ENCODE measurements at places on chromosomes 4 and X.

DNA sequence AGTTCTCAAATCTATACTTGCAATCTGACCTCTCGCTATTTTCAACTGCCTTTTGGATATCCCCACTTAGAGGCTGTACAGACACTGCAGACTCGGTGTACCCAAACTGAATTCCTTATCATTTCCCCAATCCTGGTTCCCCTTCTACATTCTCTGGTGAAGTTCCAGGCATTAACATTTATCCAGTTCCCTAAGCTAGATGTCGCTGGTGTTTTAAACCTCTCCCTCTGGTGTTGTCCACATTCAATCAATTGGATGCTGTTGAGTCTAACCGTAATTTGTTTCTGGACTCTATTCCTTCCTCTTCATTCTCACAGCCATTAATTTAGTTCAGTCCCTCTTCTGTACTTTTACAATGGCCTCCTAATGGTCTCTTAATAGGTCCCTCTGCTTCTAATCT is 7.2 kb upstream of the STK26 start:
- DNase-seq = no peak

DNA sequence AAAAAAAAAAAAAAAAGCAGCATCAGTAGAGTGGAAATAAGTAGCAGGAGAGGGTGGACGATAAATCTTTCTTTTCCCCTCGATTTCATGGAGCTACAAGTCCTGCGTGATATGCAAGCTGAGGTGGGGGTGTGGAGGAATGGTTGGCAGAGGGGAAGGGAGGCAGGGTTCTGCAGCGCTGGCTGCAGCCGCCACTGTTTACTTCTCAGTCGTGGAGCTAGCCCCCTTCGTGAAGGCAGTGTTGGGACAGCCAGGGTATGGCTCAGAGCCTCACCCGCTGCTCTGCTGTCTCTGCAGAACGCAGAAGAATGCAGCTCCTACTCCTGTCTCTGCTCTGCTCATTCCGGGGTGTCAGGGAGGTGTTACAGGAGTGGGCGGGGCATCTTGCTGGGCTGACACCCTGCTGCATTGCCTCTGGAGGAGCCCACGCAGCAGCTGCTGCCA is 140.6 kb downstream of the GPM6A start:
- DNase-seq = peak; percentile 37

- DNase-seq = no peak
Observed at GRCh38 chr4:793093-793861, 32.7 kb downstream of the CPLX1 start.

DNA sequence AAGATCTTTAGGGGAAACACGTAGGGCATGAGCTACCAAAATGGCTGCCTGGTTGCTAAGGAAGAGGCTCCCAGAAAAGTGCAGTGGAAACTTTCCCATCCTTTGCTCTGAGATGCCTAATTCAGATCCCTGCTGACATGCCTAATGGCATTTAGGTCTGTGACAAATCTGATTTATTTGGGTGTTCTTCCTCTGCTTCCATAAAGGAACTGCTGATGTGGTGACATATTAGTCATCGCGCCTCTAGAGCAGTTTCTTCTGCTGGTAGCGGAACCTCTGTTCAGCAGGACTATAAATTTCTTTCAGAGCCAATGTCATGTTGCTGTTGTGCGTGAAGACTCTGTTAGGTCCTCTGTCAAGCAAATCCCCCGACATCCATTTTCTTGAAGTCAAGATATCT is 310.0 kb downstream of the PDHA2 start:
- no peak for DNase-seq

- no peak for DNase-seq
Observed at GRCh38 chr4:14247767-14248166, 620.2 kb upstream of the BOD1L1 start.

- no peak for DNase-seq
Observed at GRCh38 chr4:165293927-165294649, 33.4 kb upstream of the MSMO1 start.

DNA sequence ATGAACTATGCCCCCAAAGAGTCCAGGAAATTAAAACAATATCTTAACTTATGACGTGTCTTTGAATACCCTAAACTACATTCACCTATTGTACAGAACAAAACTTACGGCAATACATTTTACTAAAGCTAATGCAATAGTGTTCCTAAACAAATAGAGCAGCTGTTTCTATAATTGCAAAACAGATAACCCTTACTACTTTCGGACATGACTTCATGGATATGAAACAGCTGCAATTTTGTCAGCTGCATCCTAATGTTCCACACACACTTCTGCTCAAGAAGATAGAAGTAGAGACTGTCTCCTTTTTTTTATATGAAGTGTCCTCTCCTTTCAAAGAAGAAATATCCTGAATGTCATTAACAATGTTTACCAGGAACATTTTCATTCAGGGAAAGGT is 174.9 kb downstream of the ACTRT1 start:
- no peak for DNase-seq

- DNase-seq = no peak
Observed at GRCh38 chr4:6165766-6166165, 34.6 kb downstream of the JAKMIP1 start.

- no peak for DNase-seq
Observed at GRCh38 chr4:30929649-30930048, 209.5 kb downstream of the PCDH7 start.

DNA sequence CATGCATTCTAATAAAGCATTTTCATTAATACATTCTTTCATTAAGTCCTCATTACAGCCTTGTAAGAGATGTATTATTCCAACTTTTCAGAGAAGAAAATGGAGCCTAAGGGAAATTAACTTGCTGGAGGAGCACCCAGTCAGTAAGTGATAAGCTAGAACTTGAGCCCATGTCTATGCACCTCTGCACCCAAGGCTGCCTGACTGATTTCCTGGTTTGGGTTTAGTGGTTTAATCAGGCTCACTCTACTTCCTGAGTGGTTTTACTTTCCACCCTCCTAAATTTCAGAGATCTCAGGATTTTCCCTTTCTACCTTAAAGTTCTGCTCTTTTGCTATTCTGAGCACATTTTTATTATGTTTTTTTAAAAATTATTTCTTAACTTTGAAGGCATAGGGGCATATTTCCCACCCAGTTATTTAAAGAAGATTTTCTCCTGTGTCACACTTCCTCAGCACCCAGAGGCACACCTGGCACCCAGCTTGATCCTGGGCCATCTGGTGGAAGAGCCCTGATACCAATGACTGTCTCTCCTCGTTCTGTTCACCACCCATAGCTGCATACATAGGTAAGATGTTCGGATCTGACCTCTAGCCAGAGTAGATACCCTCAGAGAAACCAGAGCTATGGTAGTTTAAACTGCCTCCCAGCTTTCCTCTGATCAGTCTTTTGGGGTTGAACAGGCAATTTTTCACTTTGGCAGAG is 10.4 kb downstream of the CORIN start:
- DNase-seq = no peak

GRCh38 chr4:34280131-34280530 is 1964.2 kb downstream of the ARAP2 start:
- no peak for DNase-seq

- DNase-seq = no peak
Observed at GRCh38 chrX:48507246-48507645, 1.5 kb upstream of the PORCN start.

DNA sequence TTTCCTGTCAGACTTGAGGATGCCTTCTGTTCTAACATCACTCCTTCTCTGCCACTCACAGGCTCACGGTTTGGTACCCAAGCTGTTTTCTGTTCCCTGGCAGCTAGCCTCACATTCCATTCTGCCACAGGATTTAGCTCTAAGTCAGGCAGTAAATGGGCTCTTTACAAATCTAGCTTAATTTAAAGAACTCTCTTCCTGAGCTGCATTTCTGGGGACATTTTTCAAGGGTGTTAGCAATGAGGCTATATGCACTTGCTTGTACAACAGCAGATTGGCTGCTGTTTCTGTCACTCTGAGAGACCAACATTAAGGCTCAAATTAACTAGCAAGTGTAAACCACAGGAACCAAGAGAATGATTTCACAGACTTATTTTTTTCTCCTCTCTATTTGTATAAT is 337.8 kb upstream of the NOCT start:
- peak; percentile 69 for DNase-seq

DNA sequence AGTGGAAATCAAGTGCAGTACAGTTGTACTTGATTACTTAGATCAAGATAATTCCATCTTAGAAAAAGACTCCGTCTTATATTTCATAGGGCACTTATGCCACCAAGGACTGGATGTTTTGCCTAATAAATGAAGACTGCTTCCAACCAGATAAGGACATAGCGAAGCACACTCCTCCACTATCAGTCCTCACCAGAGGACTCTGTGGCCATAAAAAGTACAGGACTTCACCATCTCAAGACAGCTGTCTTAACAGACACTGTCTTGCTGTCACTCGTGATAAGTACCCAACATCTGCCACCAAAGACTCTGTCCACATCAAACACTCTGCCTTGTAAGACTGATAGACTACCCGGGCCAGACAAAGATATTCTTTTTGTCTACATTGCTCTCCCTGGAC is 352.0 kb downstream of the TRAM1L1 start:
- DNase-seq = no peak

- DNase-seq = peak; percentile 51
Observed at GRCh38 chrX:118225711-118226428, 109.3 kb upstream of the KLHL13 start.

- peak; percentile 81 for DNase-seq
Observed at GRCh38 chr4:74109870-74110605, 11.0 kb upstream of the CXCL2 start.

GRCh38 chr4:22170353-22170752 is 221.8 kb upstream of the KCNIP4 start:
- DNase-seq = peak; percentile 65

DNA sequence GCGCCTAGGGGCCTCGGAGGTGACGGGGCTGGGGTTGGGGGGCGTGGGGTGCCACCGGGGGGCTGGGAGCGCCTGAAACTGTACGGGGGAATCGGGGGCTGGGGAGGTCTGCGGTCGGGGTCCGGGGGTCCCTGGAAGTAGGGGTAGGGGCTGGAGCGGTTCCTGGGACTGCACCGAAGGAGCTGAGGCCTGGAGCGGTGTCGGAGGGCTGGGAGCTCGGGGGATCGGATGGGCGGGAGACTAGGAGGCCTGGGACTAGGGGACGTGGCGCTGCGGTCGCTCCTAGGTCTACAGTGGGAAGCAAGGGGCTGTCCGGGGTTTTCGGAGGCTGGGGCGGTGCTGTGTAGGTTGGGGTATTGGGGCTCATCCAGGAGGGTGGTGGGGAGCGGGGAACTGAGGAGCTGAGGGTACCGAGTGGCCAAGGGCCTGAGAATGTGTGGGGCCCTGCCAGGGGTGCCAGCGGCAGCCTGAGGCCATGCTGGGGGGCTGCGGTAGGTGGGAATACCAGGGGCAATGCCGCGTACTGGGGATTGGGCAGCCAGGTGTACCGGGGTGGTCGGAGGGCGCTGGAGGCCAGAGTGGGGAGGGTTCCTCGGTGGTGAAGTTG is 562 bp downstream of the AKAP17A start:
- peak; percentile 21 for DNase-seq

DNA sequence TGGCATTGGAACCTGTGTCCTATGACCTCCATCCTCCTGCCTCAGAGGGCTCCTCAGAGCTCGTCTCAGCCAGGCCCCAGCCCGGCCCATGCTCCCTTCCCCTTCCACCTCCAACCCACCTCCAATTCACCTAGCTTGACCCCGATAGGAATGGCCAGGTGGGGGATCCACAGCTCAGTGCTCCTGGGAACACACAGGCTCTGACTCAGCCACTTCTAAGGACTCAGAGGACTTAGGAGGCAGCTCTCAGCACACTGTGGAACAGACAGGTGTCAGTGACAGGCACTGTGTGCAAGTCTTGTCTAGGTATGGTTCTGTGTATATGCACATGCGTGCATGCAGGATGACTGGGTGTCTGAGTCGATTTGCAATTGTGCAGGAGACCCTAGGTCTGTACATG is 44.8 kb downstream of the PJA1 start:
- no peak for DNase-seq

DNA sequence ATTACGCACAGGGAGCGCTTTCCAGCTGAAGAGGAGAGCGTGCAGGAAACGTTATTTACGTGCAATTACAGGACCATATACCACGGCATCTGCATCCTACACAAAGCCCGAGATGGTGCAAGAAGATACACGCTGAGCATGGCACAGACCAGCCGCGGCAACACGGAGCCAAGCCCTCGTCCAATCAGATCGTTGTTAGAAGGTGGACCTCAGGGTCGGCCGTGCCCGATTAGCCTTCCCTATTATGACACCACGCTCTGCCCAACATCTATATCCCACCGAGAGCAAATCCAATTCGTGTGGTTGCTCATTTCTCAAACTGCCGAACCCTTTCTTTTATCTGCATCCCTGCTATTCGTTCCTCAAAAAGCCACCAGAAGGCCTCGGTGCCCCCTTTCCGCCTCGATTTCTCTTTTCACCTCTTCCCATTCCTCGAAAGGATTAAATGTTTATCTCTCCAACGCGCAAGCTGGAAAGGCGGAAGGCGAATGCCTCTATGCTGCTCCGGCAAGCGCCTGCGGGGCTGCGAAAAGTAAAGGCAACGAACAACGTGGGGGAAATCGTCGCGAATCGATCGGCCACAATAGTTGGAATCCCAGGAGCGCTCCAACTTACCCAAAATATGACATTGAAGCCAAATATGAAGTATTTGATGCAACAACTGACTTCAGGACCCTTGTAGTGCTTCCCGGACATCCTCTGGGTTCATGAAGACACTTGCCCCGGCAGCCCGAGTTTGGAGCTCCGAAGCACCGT is 702 bp downstream of the TSPAN5 start:
- peak; percentile 83 for DNase-seq

GRCh38 chrX:71565474-71566041 is 12.7 kb upstream of the GCNA start:
- DNase-seq = no peak

DNA sequence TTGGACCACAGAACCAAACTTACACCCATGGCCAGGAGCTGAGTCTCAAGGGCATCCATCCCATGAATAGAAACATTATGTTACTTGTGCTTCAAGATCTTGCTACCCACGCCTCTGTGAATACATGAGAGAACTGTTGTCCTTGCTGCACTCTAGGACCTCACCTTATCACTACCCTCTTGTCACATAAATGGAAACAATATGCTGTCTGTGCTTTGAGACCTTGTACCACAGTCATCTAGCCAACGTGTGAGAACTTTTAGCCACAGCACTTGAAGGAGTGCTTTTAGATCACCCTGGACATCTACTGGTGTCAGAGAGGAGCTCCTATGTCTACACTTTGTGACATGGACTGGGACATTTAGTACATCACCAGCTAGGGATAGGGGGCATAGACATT is 30.7 kb upstream of the HUWE1 start:
- no peak for DNase-seq

DNA sequence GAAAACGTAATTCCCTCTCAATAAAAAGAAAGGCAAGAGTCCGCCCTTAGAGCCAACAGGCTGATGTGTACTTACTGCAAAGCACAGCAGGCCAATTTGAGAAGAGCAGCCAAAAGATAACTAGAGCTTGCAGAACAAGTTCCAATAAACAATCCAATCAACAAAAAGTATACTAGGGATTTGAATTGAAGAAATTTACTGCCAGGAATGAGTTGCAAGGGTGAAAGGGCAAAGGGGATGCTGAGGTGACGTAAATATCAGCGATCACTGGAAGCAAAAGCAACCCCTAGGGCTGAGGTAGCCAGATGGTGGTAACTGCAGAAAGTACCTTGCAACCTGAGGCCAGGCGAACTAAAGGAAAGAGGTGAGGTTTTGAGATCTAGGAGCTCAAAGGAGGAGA is 152.1 kb upstream of the TENM3 start:
- no peak for DNase-seq

GRCh38 chr4:181752516-181752915 is 490.7 kb upstream of the TENM3 start:
- DNase-seq = no peak

Data from astrocyte of the hippocampus (primary cell).